ENCODE measurements at places on chromosomes 13 and 19.

- DNase-seq: no peak
These were observed 493.3 kb downstream of the LMO7 start for GRCh38 chr13:76129305-76130000.

DNA sequence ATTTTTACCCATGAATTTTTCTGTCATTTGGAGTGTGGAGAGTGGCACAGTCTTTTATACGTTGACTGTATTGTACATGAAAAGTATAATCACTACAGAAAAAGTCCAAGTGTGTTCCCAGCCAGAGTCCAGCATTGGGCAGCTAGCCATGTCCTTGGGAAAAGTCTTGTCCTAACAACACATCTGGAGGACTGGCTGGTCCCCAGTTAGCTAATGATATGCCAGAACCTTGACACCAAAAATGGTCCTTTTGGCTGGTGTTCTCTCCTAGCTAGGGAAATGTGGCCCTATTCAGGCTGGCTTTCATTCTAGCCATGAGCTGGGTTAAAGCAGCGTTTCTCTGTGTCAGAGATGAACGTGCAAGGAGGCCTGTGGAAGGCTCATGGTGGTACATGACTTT lies 98.9 kb downstream of the ESD start:
- DNase-seq: no peak

GRCh38 chr19:46016426-46017094 lies 6.3 kb downstream of the PGLYRP1 start:
- peak; percentile 67 for DNase-seq

- no peak for DNase-seq
These were observed 5.6 kb downstream of the PIAS4 start for GRCh38 chr19:4012975-4013634.

DNA sequence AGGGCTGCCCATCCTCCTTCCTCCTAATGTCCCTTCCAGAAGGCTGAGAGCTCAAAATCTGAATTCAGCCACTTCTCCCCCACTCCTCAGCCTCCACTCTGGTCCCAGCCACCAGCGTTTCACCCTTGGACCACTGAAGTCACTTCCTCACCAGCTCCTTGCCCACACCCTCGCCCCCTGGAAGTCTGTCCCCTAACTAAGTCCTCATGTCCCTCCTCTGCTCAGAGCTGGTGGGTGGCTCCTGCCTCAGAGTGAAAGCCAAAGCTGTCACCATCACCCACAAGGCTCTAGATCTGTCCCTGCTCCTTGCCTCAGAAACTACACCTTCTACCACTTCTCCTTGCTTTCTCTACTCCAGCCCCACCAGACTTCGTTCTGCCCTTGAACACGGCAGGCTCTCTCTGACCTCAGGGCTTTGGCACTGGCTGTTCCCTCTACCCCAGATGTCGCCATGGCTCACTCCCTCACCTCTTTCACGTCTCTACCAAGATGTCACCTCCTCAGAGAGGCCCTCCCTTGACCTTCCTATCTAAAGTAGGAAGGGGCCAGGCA lies 1.7 kb downstream of the ERCC1 start:
- DNase-seq: no peak

- DNase-seq: no peak
These were observed 88.5 kb upstream of the C1QTNF9B start for GRCh38 chr13:23985839-23986238.

- DNase-seq: no peak
These were observed 3.1 kb downstream of the NR2F6 start for GRCh38 chr19:17242431-17243208.
